Activated naive CD4-positive, alpha-beta T cell treated with anti-CD3 and anti-CD28 coated beads, Interleukin-2, amount 50 U/mL, for 72 hours (primary cell): ENCODE measurements at places on chromosomes 13 and 19.

DNA sequence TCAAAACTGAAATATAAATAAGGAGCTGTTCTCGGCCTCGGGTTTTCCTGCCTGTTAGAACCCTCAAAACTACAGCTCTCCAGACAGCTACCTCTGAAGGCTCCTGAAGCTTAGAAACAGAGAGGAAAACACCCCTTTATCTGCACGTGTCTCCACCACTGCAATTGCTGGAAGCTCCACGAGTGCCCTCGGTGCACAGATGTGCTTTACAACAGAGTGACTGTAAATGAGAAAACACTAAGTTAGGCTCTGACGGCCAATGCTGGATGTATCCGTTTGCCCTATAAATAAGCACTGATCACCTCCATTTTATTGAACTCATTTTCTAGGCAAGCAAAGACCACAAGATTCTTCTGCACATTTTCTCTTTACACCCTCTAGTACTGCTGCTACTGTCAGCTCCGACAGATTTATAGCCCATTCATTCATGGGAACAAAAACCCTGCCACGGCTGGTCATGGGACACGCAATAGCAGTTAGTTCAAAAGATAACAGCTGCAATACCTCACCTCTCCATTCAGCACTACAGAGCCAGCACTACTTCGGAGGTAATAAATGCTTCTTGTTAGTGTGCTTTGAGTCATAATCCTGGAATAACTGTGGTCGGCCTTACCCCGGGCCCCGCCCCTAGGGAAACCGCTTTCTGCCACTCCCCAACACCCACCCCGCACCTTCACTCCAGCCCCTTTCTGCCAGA, 241.1 kb upstream of the ZNF507 start:
- DNase-seq = no peak

GRCh38 chr13:44989941-44990340, 603 bp downstream of the GPALPP1 start:
- DNase-seq = no peak

- no peak for DNase-seq
Measured at GRCh38 chr13:73960474-73960873, 173.7 kb downstream of the KLF12 start.

DNA sequence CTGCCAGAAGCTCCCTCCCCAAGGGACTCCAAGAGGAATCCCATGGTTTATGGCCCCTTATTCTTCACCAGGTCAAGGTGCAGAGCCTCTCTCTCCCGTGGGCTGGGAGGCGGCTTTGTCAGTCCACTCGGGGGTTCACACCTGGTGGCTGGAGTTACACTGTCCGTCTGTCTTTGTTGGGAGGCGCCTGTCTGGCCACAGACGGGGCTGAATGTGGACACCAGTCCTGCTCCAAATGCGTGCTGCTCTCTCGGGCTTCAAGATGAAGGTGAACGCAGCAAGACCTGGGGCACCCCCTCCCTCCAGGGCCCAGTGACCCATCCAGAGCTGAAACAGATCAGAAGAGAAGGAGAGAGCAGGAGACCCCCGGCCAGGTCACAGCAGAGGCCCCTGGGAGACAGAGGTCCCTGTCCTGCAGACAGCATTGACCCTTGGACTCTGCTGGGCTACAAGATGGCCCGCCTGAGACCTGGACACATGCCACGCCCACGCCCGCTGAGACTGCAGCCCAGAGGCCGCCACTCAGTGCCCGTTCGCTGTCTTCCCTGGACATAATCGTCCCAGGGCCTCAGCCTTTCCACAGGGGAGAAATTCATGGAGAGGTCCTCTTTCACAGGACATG, 29.9 kb upstream of the TUBGCP3 start:
- no peak for DNase-seq

DNA sequence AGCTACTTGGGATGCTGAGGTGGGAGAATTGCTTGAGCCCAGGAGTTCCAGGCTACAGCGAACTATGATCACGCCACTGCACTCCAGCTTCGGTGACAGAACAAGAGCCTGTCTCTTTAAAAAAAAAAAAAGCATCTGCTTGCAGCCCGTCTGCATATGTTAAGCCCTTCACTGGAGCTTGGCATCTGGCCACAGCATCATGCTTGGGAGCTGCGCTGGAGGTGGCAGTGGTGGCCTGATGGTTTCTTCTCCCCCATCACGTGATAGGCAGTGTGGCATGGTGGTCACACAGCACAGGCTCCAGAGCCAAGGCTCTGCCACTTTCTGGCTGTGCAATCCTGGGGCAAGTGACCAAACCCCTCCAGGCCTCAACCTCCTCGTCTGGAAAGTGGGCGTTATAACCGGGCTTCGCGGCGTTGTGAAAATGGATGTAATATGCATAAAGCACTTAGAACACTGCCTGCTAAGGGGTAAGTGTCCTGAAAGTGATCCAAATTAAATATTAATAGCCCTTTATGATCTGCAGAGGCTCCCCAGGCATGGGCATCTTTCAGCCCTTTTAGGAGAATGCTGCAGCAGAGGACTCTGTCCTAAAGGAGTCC, 24.4 kb downstream of the MARK4 start:
- DNase-seq = no peak

DNA sequence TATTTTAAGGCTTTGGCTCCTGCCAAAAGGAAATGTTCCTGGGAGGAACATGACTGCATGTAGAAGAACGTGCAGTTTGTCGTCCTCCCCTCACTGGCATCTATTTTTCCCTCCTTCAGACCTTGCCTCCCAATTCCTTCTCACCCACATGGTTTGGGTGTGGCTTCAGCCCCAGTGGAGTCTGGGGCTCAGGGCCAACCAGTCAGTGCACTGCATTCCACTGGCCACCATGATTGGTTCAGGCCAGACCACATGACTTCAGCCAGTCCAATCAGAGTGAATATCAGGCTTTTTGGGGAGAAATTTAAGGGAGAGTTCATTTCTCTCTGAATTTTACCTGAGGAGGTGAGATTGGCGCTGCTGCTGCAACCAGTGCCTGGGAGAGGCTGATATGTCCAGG, 171.6 kb downstream of the ZIC5 start:
- no peak for DNase-seq

GRCh38 chr13:51697181-51697580, 106.8 kb downstream of the DHRS12 start:
- no peak for DNase-seq

DNA sequence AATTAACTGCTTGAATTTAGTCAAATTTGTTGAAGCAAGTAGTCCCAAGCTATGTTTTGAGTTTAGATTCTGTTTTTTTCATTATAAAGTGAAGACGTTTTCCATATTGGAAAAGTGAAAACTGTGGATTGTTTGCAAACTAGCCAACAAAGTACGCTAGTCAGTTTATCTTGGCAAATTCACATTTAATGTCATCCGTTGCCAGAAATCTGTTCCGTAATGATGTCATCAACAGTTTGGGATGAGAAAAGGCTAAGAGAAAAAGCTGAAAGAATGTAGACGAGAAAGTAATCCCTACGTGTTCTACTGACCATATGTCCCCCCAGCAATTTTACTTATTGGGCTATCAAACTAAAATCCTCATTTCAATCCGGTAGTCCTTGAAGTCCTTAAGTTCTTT, 419.6 kb downstream of the GPC6 start:
- no peak for DNase-seq

DNA sequence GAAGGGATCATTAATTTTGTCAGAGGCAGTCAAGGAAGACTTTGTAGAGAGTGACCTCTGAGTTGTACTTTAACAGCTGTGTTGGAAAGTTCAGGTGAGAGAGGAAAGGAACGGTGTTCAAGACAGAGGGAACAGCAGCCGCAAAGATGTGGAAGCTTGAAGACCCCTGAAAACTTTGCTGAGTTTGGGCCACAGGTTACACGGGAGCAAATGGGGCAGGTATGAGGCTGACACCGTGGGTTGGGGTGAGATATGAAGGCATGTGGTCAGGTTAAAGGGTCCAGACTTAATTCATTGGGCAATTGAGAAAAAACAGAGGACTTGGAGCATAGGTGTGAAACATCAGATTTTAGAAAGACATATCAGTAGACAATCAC, 72.0 kb upstream of the SERP2 start:
- DNase-seq = no peak

DNA sequence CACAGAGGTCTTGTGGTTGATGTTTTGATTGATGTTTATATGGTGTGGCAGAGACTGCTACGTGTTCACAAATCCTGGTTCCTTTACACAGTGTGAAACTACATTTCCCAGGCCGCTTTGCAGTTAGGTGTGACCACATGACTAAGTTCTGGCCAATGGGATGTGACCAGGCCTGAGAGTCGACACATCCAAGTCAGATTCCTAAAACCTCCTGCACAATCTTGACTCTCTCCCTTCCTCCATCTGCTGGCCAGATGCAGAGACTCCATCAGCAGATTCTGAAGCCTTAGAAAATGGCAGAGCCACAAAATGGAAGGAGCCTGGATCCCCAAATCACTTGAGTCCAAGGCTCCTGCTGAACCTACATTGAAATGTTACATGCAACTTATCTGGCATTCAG, 12.6 kb downstream of the CD37 start:
- no peak for DNase-seq

- DNase-seq = no peak
Measured at GRCh38 chr19:40627486-40628279, 26.5 kb downstream of the LTBP4 start.

DNA sequence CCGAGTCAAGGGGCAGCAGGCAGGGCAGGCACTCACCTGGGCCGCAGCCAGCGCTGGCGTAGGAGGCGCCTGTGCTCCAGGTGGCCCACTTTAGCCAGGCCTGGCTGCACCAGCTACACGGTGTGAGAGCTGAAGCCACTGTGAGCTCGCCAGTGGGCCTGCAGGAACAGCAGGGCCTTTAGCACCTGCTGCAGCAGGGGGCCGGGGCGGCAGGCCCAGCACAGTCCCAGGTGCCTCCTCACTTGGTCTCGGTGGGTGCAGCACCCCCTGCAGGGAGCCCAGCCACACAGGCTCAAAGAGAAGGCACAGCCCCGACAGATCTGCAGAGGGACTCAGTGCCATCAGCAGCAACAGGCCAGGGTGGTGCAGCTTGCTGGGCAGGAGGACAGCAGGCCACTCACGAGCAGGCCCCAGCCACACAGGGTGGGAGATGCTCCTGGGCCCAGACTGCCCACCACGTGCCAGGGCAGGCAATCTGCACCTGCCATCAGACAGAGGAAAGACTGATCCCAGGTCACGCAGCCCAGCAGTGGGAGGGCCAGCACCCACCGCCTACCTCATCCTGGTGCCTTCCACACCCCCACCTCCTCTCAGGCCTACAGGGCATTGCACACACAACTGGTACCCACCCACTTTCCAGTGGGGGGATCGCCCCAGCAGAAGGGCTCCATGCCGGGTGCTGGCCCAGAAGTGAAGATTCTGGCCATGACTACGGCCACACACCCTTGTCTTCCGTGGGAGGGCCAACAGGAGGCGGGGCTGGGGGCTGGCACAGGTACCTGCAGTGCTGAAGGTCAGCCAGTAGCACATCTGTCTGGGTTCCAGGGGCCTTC, 15.8 kb downstream of the ARHGAP33 start:
- DNase-seq = no peak

DNA sequence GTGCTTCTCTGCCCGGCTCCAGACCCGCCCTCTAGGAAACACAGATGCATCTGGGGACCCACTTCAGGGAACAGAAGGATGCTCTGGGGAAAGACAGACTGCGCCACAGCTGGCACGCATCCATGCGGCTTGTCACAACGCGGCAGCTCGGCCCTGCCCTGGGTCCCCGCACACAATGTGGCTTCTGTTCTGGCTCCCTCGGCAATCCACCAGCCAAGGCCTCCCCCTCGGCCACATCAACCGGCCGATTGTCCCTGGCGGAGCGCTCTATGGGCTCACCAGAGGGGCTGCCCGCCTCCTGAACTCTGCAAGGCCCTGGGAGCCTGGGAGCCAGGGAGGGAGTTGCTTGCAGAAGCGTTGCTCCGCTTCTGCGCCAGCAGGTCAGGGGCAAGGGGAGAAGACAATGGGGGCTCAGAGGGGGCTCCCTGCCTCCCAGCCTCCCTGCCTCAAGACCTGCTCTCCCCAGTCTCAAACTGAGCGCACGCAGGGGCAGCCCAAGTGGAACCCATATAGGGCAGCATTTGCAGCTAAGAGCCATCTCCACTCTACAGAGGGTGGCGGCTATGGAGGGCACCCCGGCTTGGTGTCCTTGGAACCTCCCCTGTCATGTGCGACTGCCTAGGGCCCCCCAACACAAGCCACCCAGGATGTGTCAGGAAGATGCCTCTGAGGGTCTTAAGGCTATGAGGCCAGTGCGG, 37.9 kb downstream of the MLLT1 start:
- no peak for DNase-seq

GRCh38 chr19:37313335-37313627, 57.6 kb upstream of the ZNF527 start:
- no peak for DNase-seq

GRCh38 chr13:111062966-111063365, 52.1 kb upstream of the ARHGEF7 start:
- no peak for DNase-seq

DNA sequence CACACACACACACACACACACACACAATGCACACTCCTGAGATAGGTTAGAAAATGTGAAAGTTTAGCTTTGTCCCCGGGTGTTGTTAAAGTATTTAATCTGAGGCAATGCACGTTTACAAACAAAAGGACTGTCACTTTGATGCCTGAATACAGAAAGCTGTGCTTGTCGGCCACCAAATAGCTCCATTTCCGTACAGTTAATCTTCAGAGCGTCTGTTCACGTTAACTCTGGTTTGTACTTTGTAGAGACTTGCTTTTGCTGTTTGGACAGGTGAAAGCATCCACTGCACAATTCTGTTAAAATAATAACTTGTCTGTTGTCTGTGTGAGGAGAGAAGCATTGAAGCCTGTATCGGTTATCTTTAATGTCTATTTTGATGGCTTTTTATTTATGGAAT, 267.8 kb downstream of the FGF9 start:
- DNase-seq = no peak

DNA sequence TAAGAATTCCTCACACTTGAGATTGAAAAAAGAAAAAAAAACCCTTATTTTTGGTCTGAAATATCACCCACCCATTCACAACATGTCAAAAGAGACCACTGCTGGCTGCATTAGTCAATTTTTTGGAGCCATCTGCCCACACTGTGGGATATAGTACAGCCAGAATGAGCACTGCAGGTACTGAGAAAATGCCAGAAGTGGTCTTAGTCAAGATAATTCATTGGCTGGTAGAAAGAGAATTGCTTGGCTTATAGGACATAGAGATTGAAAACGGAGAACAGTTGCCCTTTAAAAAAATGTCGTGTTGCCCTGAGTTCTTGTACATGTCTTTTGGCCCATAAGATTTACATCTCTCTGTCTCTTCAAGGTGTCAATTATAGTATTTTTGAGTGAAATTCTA, 1899.5 kb downstream of the OLFM4 start:
- DNase-seq = no peak

DNA sequence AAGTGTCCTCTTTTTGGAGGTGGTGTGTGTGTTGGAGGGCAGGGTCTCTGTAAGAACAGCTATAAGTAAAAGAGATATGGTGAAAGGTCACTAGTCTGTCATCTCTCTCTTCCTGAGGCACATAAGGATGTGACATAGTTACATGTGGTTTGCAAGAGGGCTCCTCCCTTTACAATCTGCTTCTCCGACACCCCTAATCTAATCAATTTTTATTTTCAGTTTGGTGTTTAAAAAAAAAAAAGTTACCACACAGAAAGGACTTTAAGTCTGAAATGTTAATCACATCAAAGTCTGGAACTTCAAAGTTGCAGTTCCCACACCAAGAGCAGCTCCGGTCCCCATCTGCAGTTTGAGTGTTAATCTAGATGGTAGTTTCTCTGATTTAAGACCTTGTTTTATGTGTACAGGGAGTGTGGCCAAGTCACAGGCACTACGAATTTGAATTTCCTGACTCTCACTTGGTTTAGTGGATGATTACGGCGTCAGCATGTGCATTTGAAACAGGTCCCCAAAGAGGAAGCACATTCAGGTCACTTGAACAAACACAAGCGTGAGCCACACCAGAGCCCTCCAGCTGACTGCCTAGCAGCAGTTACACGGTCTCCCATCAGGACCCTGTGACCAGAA, 53.1 kb downstream of the FOXO1 start:
- peak; percentile 50 for DNase-seq

GRCh38 chr13:92825938-92826596, 400.5 kb upstream of the GPC6 start:
- DNase-seq = no peak
